ENCODE measurements at places on chromosomes 1 and 21. TPM values are rescaled to one million over a fixed set of nuclear protein-coding genes. Genes with fewer than 3 reads are reported as not detected.

DNA sequence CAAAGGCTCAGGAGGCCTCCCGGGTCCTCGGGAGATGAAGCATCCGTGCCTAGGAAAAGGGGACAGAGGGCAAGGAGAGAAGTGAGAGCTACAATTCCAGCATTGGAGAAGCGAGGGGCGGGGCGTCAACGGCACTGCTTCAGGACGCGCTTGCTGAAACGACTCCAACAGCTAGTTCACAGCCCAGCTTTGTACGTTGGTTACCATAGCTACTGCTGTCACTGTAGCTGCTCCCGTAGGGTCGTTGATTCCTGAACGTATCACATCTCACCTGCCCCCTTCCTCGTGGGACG, 63.1 kb downstream of the TOR1AIP2 start:
- ATAC-seq: peak; percentile 38

DNA sequence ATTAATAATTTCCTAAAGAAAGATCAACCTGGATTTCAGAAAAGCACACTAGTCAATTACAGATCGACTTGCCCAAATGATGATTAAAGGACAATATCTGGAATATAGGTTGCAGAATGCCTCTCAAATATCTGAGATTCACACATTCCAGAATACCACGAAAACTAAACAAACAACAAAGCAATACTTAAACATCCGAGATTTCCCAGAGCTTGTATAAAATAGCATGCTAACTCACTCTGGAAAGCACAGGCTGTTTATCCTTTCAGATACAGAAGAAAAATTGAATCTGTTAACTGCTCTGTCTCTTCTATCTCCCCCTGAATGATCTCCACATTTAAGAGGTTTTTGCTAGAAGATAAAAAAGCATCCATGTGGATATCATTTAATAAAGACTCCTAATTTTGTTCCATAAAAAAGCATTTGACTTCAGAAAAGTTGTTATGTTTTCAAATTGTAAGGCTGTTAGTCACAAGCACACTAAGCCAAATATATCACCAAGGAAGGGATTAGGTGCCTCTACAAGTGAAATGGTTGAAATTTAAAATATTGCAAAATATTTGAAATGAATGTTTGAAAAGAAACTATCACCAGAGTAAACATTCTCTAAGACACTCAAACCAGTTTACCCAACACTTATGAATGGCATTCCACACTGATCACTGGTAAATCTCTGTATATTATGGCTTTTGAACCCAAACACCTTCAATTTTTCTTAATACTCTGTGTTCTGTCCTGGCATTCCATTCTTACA, 865.1 kb upstream of the ADAMTS5 start:
- no peak for ATAC-seq

Gene PTPN22
- 1.9 TPM for total RNA-seq

- ATAC-seq: no peak
These were observed 94.7 kb downstream of the DMRTA2 start for GRCh38 chr1:50328552-50328951.

DNA sequence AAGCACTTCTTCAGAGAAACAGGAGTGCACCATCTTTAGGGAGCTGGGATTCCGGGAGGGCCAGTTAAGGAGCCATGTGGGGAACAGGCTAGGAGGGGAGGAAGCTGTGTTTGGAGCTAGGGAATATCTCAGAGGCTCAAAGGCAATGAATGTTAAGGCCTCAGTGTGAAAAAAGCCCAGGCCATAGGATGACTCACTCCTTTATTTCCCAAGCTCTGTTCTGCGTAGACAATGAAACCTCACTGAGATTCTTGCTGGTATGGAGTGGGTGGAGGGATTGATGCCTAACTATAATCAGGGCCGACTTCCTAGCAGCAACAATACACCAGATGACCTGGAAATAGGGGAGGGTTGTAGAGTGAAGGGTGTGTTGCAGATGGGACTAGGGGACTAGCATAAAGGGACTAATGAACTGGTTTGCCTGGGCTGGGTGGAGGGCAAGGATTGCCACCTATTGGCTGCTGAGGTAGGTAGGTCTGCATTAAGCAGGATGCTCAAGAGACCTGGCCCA, 2.1 kb downstream of the GNAT2 start:
- peak; percentile 65 for ATAC-seq

All from esophagus mucosa (tissue), 1 donor.